LoVo (cell line): ENCODE measurements at places on chromosomes 12 and 14.
A peak's percentile ranks its signal among the peaks of the same experiment; 100 is the strongest.

GRCh38 chr12:47705229-47705565 lies 633 bp downstream of the RPAP3 start:
- DNase-seq: no peak

DNA sequence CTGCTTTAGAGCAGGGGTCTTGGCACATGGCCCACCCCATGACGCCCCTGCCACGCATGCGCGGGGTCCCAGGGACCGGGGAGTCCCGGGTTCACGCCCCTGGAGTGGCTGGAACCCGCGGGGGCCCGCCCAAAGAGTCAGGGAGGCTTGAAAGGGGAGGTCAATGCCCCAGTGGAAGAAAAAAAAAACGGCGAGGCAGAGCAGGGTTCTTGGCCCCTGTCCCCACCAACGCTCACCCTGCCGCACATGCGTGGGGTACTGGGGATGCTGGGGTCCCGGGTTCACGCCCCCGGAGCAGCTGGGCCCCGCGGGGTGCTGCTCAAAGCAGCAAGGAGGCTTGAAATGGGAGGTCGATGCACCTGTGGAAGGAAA lies 319.1 kb downstream of the ALG10 start:
- no peak for DNase-seq

GRCh38 chr14:23644919-23645336 lies 8.8 kb downstream of the DHRS2 start:
- no peak for DNase-seq

GRCh38 chr14:59771577-59771976 lies 99.0 kb downstream of the RTN1 start:
- DNase-seq: no peak

DNA sequence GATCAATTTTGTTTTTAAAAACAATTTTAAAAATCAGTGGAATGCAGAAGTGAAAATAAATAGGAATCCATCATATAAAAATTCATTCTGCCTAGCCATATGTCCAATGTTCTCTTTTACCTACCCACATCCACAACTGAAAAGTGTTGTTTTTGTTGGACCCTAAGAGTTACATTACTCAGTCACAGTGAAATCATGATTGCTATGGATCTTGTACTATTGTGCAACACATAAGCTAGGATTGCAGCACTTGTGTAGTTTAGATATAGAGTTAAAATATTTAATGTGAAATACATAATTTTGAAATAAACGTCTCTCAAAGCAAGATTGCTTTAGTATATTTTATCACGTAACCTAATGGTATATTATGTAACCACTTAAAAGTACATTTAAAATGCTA lies 213.3 kb upstream of the CLEC14A start:
- no peak for DNase-seq

- no peak for DNase-seq
Measured at GRCh38 chr14:61518403-61518802, 176.9 kb upstream of the HIF1A start.

DNA sequence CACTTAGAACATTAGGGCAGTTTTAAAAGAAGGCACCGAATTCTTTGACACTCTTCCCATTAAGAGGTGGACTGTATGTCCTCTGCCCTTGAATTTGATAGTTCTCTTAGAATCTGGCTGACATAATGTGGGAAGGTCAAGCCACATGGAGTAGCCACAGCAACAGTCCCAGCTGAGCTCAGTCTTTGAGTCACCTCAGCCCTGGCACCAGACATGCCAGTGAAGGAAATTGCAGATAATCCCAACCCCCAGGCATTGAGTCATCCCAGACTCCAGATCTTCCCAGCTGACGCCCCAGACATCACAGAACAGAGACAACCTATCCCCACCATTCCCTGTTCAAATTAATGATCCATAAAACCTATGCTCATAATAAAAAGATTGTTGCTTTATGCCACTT lies 83.4 kb downstream of the GTF2A1 start:
- DNase-seq: peak; percentile 18

DNA sequence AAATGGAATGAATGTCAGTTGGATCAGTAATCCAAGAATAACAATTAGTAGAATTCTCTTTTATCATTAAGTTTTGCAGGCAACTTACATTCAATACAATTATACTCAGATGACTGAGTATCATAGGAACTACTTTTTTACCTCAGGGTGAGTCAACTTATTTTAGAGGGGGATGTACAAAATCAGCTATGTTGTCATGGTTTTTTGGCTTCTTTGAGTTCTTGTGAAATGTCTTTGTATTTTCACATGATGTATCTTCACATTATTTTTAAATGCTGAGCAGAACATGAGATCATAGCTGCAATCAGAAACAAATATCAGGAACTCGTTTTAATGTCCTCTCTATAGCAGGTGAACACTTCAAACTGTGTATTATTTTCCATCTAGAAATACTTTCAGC lies 65.3 kb upstream of the PTPRR start:
- DNase-seq: no peak
